ENCODE measurements at places on chromosomes 6 and 20. TPM values are rescaled to one million over a fixed set of nuclear protein-coding genes. Genes with fewer than 3 reads are reported as not detected.

- DNase-seq = no peak
Observed at GRCh38 chr6:5782783-5783547, 223.8 kb downstream of the NRN1 start.

- DNase-seq = peak; percentile 83
Observed at GRCh38 chr6:5132731-5133130, 47.6 kb downstream of the PPP1R3G start.

- DNase-seq = no peak
Observed at GRCh38 chr6:111523484-111524167, 40.6 kb upstream of the REV3L start.

DNA sequence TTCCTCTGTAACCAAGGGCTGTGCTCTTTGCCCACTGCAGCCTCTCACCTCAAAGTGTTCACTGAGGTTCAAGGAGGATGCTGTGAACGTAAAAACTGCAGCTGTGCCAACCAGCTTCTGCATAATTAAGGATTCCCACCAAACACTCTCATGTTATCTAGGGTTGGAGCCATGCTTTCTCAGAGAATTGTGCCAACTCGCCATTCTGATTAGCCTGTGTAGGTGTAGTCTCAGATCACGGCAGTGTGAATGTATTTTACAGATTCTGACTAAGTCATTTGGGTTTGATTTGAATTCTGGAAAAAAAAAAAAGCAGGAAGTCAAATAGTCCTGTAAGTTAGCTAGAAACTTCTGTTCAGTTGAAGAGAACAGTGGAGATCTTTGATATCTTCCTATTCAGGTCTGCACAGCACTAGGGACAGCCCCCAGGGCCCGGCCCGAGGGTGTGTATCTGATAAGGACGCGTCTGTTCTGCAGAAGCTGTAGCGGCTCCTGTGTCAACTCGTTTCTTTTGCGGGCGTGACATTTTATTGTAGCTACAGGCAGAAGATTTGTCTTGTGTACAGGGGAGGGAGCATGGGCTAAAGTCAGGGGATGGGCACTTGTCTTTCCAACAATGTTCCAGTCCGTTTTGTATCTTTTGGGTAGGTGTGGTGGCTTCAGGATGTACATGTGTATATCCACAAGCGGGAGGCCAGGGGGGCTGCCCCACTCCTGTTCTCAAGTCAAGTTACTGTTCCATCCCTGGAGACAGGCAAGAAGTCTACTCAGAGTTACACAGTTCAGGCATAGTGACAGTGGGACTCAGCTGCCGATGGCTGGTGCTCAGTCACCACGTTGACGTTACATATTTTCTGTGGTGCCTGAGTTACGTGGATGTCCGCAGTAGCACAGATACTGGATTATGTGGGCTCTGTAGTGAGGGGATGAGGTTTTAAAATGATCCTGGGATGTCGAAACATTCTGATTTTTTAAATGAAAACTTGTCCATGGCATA, 12.4 kb downstream of the IRF4 start:
- no peak for DNase-seq

- no peak for DNase-seq
Observed at GRCh38 chr20:4569865-4570264, 151.8 kb upstream of the PRND start.

DNA sequence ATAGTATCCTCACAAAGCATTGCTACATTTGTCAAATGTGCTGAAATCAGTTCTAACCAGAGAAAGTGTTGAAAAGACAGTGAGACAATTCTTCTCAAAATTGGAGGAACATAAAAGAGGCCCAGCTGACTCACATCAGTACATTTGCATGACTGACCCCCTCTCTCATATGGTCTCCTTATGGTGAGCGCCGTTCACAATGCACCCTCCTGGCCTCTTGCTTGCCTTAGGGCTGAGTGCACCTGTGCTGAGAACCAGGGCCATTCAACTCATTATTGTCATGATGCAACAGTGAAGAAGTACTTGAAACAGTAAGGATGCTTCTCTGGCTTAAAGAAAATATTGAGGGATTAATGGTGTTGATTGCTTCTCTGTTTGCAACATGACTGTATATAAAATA, 375.2 kb upstream of the AGPAT4 start:
- no peak for DNase-seq

- DNase-seq = peak; percentile 89
Observed at GRCh38 chr6:7542874-7543624, 1.6 kb downstream of the DSP start.

DNA sequence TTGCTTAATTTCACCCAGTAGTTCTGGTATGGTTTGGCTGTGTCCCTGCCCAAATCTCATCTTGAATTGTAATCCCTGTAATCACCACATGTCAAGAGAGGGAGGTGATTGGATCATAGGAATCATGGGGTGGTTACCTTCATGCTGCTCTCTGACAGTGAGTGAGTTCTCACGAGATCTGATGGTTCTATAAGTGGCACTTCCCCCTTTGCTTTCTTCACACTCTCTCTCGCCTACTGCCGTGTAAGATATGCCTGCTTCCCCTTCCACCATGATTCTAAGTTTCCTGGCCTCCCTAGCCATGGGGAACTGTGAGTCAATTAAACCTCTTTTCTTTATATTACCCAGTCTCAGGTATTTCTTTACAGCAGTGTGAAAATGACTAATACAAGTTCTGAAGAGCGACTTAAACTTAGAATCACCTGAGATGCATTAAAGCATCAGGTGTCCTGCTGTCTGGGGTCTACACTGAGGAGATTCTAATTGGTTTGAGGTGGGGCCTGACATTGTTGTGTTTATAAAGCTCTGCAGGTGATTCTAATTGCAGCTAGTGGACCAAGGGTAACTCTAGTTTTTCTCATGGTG, 82.1 kb upstream of the DTNBP1 start:
- no peak for DNase-seq

GRCh38 chr6:116223355-116223754, 30.5 kb downstream of the TSPYL4 start:
- no peak for DNase-seq

GRCh38 chr20:32004963-32005362, 5.3 kb upstream of the CCM2L start:
- no peak for DNase-seq

DNA sequence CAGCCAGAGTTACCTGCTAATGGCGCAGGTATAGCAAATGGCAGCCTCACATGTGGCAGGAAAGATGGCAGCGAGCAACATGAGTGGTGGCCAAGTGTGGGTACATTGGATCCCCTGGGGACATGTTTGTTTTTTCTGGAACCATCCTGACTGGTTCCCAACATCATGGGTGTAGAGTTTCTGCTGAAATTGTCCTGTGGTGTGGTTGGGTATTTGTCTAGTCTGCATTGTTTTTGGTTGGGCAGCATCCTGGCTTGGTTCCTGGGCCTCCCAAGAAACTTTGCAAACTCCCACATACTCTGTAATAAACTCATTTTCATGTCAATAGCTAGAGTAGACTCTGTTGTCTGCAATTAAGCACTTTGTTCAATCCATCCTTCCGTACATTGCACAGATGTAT, 282.6 kb downstream of the CDC5L start:
- DNase-seq = no peak

- DNase-seq = no peak
Observed at GRCh38 chr6:81938014-81938856, 185.8 kb upstream of the TENT5A start.

DNA sequence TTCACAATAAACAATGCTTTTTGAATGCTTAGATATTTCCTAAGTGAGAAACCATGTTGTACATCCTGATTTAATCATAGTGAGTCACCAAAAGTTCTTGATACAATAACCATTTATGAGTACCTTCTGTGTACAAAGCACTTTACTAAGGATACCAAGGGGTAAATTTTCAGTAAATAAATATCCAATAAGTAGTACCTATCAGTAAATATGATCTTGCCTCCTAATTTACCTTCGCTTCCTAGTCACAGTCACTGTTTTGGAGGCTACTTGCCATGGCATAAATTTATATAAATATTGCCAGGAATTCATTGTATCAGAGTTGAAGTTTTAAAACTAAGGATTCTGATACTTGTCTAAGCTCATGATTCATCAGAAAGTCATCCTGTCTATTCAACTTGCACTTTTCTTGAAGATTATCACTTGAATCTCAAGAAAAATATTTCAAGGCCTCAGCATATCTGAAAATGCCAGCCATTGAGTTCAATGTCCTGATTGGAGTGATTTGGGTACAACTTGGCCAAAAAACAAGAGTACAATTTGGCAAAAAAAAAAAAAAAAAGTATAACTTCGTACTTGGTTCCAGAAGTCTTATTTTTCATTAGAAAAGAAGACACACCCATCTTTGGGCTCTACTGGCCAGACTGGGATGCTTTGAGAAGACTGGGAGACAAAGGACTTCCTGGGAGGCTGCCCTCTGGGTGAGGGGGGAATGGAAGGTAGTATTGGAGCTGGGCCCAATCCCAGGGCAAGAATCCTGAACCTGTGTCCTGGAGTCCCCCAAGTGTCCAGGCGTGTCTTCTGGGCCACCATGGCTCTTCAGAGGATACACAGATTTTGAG, 32.8 kb downstream of the RAB22A start:
- no peak for DNase-seq

DNA sequence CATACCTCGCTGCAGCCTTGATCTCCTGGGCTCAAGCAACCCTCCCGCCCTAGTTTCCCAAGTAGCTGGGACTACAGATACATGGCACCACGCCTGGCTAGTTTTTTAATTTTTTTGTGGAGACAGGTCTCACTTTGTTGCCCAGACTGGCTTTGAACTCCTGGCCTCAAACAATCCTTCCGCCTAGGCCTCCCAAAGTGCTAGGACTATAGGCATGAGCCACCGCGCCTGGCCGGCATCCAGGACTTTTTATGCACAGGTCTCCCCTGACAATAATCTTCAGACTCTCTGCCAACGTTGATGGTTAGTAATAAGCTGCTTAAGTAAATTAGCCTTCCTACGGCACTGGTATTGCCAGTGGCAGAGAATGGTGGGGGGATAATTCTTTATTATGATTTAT, 110.5 kb upstream of the MTHFD1L start:
- DNase-seq = no peak

DNA sequence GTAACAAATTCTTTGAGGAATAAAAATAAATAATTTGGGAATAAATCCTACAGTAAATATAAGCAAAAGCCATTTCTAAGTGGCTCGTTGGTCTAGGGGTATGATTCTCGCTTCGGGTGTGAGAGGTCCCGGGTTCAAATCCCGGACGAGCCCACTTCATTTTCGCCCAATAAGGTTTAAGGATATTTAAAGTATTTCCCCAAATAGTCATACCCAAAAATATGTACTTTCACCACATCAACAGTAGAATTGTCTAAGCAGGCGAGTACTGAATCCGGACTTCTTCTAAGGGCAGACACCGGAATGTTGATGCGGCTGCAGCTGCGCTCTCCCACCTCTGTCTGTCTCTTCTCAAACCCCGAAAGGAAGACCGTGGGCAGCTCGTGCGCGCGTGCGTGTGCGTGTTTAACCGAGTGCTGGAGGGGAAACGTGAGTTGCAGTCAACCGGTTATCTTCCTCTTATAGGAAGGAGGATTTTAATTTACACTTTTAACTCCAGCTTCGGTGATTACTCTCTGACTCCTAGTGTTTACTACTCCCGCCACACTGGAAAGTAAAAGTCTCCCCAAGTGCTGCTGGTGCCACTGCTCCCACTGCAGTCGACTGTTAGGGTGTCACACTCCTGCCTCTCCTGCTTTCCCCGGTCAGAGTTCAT, 155.7 kb upstream of the PRSS16 start:
- DNase-seq = peak; percentile 19

DNA sequence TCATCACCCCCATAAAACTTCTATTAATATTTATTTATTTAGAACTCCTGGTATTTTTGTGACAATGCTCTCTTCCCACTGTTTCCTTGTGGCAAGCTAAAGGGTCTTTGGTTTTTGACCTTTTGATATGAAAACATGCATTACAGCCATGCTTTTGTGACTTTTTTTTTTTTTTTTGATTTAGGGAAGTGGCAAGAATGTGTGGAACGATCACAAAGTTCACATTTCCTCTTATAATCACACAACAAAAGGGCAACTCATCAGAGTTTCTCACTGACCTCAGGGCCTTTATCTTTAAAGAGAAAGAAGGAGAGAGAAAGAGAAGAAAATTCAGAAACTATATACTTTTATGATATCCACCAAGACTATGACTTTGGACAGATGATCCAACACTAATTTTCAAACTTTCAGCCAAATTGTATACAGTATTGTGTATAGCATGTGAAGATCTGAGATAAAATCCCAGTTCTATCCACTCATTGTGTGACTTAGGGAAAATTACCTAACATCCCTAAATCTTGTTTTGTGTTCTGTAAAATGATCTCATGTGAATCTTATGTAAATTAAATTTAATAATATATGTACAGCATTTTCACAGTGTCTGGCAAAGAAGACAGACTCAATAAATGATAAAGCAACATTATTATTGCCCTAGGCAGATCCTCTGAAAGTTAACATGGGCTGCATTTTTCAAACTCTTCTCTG, 106.8 kb upstream of the MARCKS start:
- no peak for DNase-seq

- no peak for DNase-seq
Observed at GRCh38 chr6:116431964-116432595, 29.1 kb upstream of the CALHM6 start.

DNA sequence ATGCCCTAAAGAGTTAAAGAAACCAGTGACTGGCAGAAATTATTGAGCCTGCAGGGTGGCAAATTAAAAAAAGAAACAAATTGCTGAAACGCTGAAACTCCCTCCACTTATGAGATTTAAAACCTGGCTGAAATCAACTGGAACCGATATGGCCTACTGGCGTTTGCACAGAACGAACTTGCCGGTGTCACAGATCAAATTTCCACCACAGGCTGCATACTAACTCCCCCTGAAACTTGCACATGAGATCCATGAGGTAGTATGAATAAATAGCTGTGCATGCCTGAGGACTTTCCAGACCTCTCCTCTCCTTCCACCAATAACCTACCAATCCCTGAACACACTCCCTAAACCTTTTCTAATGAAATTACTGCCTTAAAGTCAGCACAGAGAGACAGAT, 150.4 kb downstream of the RNGTT start:
- peak; percentile 85 for DNase-seq

- no peak for DNase-seq
Observed at GRCh38 chr20:12698817-12699216, 310.0 kb upstream of the SPTLC3 start.

DNA sequence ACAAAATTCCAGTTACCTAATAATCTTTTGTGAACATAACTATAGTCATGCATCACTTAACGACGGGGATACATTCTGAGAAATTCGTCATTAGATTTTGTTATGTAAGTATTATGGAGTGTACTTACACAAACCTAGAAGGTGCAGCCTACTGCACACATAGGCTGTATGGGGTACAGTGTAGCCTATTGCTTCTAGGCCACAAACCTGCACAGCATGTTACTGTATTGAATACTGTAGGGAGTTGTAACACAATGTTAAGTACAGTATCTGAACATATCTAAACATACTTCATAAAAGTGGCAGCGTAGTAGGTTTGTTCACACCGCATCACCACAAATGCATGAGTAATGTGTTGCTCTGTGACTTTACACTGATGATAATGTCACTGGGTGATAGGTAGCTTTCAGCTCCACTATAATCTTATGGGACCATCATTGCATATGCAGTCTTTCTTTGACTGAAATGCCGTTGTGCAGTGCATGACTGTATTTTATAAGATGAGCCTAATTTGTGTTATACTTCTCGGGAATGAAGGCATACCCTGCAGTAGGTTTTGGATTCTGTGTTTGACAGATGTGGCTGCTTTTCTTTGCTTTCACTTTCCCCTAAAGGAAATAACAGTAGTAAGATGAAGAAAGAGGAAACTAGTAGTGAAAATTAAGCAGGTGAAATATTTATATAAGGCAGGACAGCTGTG, 365.6 kb downstream of the FARS2 start:
- no peak for DNase-seq

Gene CRISP2
- not detected for total RNA-seq

Gene SLC52A3
- total RNA-seq = 10.9 TPM

Gene DDAH2
- total RNA-seq = 98.9 TPM

Gene PCMTD2
- total RNA-seq = 53.8 TPM

Gene DNAAF9
- 25.2 TPM for total RNA-seq

Gene FAM162B
- 4.3 TPM for total RNA-seq

Gene IL17F
- not detected for total RNA-seq
